Activated CD8-positive, alpha-beta memory T cell treated with anti-CD3 and anti-CD28 coated beads for 4 hours (primary cell): ENCODE measurements at places on chromosomes 7 and 10.

DNA sequence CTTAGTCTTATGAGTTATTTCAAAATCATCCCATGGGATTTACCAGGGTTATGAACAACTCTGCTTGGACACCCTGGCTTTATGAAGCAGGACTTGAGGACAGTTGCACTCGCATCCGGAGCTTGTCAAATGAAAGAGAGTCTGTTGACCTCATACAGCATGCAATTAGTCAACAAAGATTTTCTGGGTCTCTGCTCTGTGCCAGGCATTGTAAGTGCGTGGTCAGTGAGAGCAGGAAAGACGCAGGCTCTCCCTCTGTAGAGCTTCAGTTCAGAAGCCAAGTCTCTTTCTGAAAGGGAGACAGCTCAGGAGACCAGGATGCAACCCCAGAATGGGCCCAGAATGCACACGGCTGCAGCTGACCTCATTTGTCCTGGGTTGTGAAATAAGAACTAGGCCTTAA lies 45.5 kb upstream of the DMBT1 start:
- no peak for DNase-seq

- DNase-seq: no peak
Observed at GRCh38 chr10:70604106-70604505, 1.6 kb upstream of the PRF1 start.

GRCh38 chr7:96837593-96837992 lies 127.9 kb upstream of the SEM1 start:
- no peak for DNase-seq

DNA sequence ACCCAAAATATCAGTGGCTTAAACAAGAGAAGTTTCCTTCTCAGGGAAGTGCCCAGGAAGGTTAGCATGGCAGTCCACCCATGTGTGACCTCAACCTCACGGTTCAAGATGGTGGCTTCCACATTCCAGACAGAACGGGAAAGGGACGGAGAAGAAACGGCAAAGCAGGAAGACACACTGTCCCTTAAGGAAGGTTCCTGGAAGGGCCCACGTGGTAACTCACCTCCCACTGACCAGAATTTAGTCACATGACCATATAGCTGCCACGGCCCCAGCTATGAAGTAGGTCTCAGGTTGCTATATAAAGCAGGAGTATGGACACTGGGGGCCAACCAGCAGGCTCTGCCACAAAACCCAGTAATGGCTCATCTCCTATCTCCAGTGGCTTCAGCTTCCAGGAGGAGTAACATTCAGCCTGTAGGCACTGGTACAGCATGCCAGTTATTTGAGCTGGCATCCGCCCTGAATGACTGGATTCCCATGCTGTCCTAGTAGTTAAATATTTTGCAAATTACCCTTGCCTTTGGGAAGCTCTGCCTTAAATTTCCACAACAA lies 278.5 kb upstream of the KLF14 start:
- DNase-seq: no peak

DNA sequence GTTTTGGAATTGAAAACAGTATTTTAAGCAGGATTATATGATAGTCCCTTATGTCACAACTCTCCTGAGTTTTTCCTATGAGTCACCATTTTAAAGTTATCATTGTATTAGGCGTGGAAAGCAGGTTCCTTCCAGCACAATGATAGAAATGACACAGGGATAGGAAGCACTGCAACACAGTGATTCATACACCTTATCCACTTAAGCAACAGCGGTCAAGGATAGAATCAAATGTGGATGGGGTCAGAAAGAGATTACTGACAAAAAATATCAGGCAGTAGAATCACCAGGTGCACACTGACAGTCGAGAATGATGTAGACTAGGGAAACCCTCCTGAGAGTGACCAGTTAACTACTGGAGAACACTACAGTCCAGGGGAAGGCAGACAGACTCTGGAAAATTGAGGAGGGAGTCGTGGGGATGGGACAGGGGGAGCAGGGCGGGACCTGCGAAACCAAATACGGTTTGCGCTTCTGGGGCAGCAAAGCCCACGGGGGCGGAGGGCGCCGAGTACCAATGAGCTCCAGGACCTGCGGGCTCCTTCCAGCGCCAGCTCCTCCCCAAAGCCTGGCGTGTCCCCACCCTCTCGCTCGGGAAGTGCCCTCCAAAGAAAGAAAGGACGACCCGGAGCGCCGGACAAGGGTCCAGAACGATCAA lies 479 bp downstream of the PNPLA8 start:
- DNase-seq: no peak

- DNase-seq: no peak
Observed at GRCh38 chr7:108529341-108529740, 3.4 kb upstream of the PNPLA8 start.

DNA sequence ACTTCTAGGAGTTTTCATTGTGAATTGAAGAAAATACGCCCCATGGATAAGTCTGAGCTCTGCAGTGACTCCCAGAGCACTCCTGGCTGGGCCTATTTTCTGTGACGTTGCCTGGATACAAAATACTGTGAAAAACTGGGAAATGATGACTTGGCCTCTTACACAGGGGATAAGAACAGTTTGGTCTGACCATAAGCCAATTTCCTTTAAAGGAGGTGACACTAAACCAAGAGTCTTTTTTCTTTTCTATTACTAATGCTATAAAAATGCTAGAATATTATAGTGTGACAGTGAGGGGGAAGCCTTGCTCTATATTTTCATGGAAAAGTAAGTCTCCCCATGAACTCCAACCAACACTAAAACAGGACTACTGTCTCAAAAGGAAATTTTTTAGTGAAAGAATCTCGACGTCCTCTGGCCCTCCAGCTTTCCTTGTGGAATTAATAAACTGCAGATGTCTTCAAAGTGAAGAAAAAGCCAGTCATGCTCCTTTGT lies 45.5 kb downstream of the MYOF start:
- DNase-seq: no peak

- DNase-seq: no peak
Observed at GRCh38 chr7:103025341-103025740, 49.3 kb downstream of the FBXL13 start.
